ENCODE measurements at places on chromosomes 1 and 21.

- no peak overlapping the region for H3K27ac ChIP-seq
- no peaks in the 10 kb centered on the region for H3K4me1 ChIP-seq
- no peaks in the 10 kb centered on the region for H3K27me3 ChIP-seq
Observed at GRCh38 chr1:231724876-231725647, 98.5 kb downstream of the DISC1 start.

GRCh38 chr1:111679541-111679940 lies 59.7 kb downstream of the INKA2 start:
- no peak for DNase-seq
- H3K4me1 ChIP-seq = no peaks in the 10 kb centered on the region
- H3K4me3 ChIP-seq = no peak overlapping the region
- no peaks in the 10 kb centered on the region for H3K36me3 ChIP-seq
- no peaks in the 10 kb centered on the region for H3K27me3 ChIP-seq
- H3K27ac ChIP-seq = no peak overlapping the region

DNA sequence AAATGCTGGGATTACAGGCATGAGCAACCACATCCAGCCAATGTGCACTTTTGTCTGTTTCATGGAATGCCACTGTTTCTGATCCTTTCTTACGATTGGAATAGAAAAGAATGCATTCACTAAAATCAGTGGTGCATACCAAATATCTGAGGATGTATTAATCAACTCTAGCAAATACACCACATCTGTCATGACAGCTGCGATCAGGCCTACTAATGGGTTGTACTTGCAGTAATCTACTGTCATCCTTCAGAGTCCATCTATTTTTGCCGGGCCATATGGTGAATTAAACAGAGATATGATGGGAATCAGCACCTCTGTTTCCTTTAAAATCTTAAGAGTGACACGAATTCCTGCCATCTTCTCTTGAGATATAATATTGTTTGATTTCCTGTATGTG lies 8.5 kb upstream of the USP1 start:
- DNase-seq = no peak
- no peaks in the 10 kb centered on the region for H3K36me3 ChIP-seq
- no peak overlapping the region for H3K4me3 ChIP-seq
- no peaks in the 10 kb centered on the region for H3K27me3 ChIP-seq

- DNase-seq = no peak
- H3K4me1 ChIP-seq = peaks cover 11% of the 10 kb centered on the region
- no peak overlapping the region for H3K27ac ChIP-seq
- H3K36me3 ChIP-seq = no peaks in the 10 kb centered on the region
Observed at GRCh38 chr1:226578946-226579578, 30.5 kb downstream of the STUM start.

DNA sequence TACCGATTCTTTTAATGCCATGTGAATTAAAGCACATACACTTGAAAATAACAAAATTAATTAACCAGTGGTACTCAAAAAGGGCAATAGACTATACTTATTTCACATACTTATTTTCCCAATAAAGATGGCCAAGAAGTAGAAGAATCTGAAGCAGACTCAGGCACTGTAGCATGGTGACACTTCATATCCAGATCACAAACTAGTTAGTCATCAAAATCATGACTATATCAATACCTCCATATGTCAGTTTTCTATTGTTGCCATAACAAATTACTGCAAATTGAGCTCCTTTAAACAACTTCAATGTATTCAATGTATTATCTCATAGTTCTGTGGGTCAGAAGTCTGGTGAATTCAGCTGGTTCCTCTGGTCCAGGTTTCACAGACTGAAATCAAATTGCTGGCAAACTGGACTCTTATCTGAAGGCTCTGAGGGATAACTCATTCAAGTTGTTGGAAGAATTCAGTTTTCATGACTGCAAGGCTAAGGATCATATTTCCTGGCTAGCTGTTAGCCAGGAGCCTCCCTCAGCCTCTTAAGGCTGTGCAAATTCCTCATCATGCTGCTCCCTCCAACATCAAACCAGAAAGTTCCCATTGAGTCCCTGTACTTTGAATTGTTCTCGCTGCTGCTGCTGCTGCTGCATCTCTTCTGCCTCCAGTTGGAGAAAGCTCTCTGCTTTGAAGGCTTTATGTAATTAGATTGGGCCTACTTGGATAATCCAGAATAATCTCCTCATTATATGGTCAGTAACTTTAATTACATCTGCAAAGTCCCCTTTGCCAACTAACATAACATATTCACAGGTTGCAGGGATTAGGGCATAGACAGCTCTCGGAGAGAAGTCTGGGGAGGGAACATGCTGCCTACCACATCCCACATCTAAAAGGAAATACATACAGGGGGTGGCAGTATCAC lies 91.5 kb downstream of the MRPL39 start:
- DNase-seq = no peak
- H3K27ac ChIP-seq = no peak overlapping the region
- H3K36me3 ChIP-seq = no peaks in the 10 kb centered on the region
- no peak overlapping the region for H3K4me3 ChIP-seq

DNA sequence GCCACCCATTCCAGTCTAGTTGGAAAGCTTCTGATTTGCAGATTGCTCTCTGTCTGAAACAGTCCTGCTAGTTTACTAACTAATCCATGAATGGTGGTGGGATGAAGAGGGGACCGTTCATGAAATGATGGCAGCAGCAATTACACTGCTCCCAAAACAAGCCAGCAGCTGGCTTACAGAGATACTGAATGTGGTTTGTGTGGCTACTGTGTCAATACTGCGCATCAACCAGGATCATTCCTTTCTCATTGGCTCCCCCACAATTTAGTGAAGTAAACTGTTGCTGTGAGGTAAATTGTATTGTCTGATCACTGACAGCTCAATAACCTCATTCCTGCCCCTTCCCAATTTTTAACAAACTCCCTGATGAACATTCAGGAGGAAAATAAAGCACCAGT lies 191.3 kb upstream of the LMO4 start:
- DNase-seq = no peak
- H3K36me3 ChIP-seq = no peaks in the 10 kb centered on the region
- no peaks in the 10 kb centered on the region for H3K4me1 ChIP-seq
- no peak overlapping the region for H3K27ac ChIP-seq
- H3K4me3 ChIP-seq = no peak overlapping the region

DNA sequence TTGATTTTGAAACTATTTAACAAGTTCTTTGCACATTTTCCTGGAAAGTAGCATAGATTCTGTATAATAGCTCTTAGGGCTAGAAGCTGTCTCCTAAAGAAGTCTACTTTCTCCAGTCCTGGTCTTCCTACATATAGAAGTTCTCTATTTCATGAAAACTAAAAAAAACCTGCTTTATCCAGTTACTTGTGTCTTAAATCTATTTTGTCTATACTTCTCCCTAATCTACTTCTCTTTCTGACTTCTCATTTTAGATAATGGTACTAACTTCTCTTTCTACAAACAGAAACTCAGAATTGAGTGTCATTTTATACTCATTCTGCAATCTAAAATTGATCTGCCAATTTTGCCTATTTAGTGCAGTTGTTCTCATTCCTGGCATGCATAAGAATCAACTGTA lies 28.7 kb downstream of the PDE4B start:
- no peak overlapping the region for H3K27ac ChIP-seq
- H3K27me3 ChIP-seq = no peaks in the 10 kb centered on the region
- H3K4me3 ChIP-seq = no peak overlapping the region
- no peak for DNase-seq

- H3K4me1 ChIP-seq = peaks cover 29% of the 10 kb centered on the region
- DNase-seq = no peak
- H3K4me3 ChIP-seq = peak overlapping the region; percentile 92
- H3K36me3 ChIP-seq = no peaks in the 10 kb centered on the region
- no peaks in the 10 kb centered on the region for H3K27me3 ChIP-seq
- peak overlapping the region; percentile 81 for H3K27ac ChIP-seq
Observed at GRCh38 chr1:153957744-153958110, 685 bp downstream of the CRTC2 start.

- no peaks in the 10 kb centered on the region for H3K36me3 ChIP-seq
- H3K4me1 ChIP-seq = peaks cover 25% of the 10 kb centered on the region
- no peak overlapping the region for H3K27ac ChIP-seq
- no peak overlapping the region for H3K4me3 ChIP-seq
- no peak for DNase-seq
Observed at GRCh38 chr1:201706109-201706508, 122.8 kb upstream of the IPO9 start.

DNA sequence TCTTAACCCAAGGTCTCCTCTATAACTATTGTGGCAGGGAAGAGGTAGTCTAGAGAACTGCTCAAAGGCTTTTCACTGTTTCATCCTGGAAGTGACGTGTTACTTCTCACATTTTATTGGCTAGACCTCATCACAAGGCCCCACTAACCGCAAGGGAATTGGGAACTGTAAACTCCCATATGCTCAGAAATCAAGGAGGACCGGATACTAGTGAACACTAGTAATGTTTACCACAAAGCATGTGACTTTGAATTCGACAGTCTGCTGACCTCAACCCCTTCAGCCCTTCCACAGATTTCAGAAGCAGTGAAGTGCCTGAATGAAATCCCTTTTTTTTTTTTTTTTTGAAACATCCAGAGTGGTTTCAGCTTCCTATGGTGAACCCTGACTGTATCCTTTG lies 3.4 kb upstream of the EEIG2 start:
- DNase-seq = no peak
- H3K4me3 ChIP-seq = no peak overlapping the region
- H3K36me3 ChIP-seq = no peaks in the 10 kb centered on the region
- H3K27ac ChIP-seq = no peak overlapping the region

GRCh38 chr1:209900734-209901133 lies 37.3 kb upstream of the SYT14 start:
- no peaks in the 10 kb centered on the region for H3K36me3 ChIP-seq
- H3K4me1 ChIP-seq = no peaks in the 10 kb centered on the region
- H3K27me3 ChIP-seq = no peaks in the 10 kb centered on the region
- DNase-seq = no peak
- no peak overlapping the region for H3K4me3 ChIP-seq

- no peak overlapping the region for H3K27ac ChIP-seq
- H3K36me3 ChIP-seq = no peaks in the 10 kb centered on the region
- H3K4me3 ChIP-seq = no peak overlapping the region
- no peaks in the 10 kb centered on the region for H3K4me1 ChIP-seq
Observed at GRCh38 chr1:222979561-222979960, 163.5 kb downstream of the TLR5 start.

GRCh38 chr1:160080381-160081100 lies 797 bp upstream of the KCNJ9 start:
- H3K27me3 ChIP-seq = peaks cover 82% of the 10 kb centered on the region
- no peaks in the 10 kb centered on the region for H3K36me3 ChIP-seq
- no peak for DNase-seq
- H3K4me1 ChIP-seq = no peaks in the 10 kb centered on the region

DNA sequence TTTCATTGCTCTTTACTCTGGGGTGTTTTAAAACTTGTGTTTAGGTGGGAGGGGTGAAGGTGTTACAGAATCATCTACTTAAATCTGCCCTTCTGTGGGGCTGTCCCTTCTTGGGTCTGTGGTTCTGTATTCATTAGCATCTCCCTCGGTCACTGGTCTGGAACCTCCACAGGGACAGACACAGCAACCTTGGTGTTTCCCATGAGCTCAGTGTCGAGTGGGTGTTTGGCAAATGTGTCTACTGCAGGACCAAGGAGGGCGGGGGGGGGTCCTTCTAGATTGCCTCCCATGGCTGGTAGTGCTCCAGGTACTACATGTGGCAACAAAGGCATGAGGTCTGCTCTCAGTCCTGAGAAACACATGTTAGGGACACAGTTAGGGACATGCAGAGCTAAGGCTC lies 273.4 kb downstream of the PCP4 start:
- no peaks in the 10 kb centered on the region for H3K36me3 ChIP-seq
- DNase-seq = no peak
- H3K27ac ChIP-seq = no peak overlapping the region
- no peak overlapping the region for H3K4me3 ChIP-seq
- H3K27me3 ChIP-seq = no peaks in the 10 kb centered on the region

DNA sequence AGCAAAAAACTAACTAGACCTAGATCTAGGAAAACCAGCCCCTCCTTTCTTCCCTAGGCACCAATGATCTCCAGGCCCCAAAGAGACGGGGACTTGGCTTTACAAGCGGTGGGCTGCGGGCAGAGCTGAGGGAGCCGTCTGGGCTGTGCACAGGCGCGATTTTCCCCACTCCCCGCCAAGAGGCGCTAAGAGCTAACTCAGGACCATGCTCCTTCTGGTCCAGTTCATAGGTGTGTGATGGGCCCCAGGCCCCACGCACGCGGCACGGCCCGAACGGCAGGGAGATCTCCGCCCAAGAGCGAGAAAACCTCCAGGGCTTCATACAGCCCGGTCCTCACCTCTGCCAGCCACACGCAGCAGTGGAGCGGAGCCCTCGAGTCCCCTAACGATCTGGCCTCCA lies 7.5 kb upstream of the GPR153 start:
- H3K36me3 ChIP-seq = no peaks in the 10 kb centered on the region
- peak; percentile 58 for DNase-seq
- no peak overlapping the region for H3K27ac ChIP-seq
- H3K27me3 ChIP-seq = no peaks in the 10 kb centered on the region

- H3K4me3 ChIP-seq = no peak overlapping the region
- peak; percentile 49 for DNase-seq
- peaks cover 12% of the 10 kb centered on the region for H3K4me1 ChIP-seq
- H3K27me3 ChIP-seq = no peaks in the 10 kb centered on the region
Observed at GRCh38 chr1:46406881-46407608, 12.9 kb downstream of the FAAH start.

GRCh38 chr1:211329764-211330201 lies 3.1 kb downstream of the TRAF5 start:
- peaks cover 30% of the 10 kb centered on the region for H3K4me1 ChIP-seq
- no peaks in the 10 kb centered on the region for H3K36me3 ChIP-seq
- H3K27me3 ChIP-seq = peaks cover 25% of the 10 kb centered on the region
- H3K4me3 ChIP-seq = no peak overlapping the region
- no peak for DNase-seq
- no peak overlapping the region for H3K27ac ChIP-seq

DNA sequence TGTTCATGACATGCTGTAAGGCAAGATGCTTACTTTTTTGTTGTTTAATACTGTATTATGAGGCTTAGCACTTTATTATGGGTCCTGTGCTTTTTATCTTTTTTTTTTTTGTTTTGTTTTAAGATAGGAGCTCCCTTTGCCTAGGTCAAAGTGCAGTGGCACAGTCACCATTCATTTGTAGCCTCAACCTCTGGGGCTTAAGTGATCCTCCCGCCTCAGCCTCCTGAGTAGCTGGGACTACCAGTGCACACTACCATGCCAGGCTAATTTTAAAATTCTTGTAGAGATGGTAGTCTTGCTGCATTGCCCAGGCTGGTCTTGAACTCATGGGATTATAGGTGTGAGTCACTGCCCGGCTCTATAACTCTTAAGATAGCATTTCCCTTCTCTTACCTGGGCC lies 4.6 kb downstream of the UBAP2L start:
- no peak for DNase-seq
- H3K4me1 ChIP-seq = peaks cover 14% of the 10 kb centered on the region
- H3K27ac ChIP-seq = no peak overlapping the region
- no peak overlapping the region for H3K4me3 ChIP-seq
- H3K36me3 ChIP-seq = peaks cover 15% of the 10 kb centered on the region

GRCh38 chr1:4203501-4203900 lies 303.4 kb upstream of the C1orf174 start:
- H3K4me1 ChIP-seq = no peaks in the 10 kb centered on the region
- no peaks in the 10 kb centered on the region for H3K27me3 ChIP-seq
- H3K36me3 ChIP-seq = no peaks in the 10 kb centered on the region
- no peak overlapping the region for H3K4me3 ChIP-seq
- no peak for DNase-seq

- H3K27ac ChIP-seq = no peak overlapping the region
- peaks cover 9% of the 10 kb centered on the region for H3K4me1 ChIP-seq
- peaks cover 13% of the 10 kb centered on the region for H3K36me3 ChIP-seq
- H3K4me3 ChIP-seq = no peak overlapping the region
Observed at GRCh38 chr1:113940365-113941244, 11.5 kb downstream of the HIPK1 start.

GRCh38 chr1:70979881-70980280 lies 67.7 kb downstream of the PTGER3 start:
- DNase-seq = no peak
- H3K27ac ChIP-seq = no peak overlapping the region
- no peaks in the 10 kb centered on the region for H3K36me3 ChIP-seq
- H3K4me1 ChIP-seq = peaks cover 5% of the 10 kb centered on the region

Data from neural progenitor cell (in vitro differentiated cells).